ENCODE measurements at places on chromosomes 16 and 17.

DNA sequence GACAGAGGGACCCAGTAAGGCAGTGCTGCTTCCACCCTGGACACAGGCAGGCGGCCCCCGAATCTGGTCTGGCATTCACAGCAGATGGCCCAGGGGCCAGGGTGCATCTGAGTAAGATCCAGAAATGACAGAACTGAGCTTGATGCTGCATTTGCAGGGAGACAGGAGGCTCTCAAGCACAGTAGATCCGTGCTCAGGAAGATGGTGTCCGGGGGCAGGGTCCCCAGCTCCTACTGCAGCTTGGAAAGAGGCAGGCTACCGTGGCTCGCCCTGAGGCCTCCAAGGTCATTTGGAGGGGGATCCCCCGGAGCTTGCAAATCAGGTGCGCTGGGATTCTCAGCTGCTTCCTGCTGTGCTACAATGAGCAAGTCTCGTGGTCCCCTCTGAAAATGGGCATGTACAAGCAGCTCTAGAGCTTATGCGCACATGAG lies 2.2 kb downstream of the C16orf95 start:
- DNase-seq = no peak

DNA sequence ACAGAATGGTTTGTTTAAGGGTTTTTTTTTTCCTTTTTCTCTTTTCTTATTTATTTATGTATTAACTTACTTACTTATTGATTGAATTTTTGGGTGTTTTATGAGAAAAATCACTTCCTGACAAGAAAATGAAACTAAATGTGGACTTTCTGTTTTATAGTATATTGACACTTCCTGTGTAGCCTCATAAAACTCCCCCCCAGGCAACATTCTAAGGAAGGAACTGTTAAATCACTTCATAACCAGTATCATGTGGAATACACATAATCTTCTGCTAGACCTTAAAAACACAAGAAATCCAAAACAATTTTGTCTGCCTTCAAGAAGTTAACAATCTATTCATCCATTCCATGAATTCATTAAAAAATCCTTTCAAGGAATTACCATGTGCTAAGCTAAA lies 164.1 kb upstream of the TOM1L1 start:
- DNase-seq = no peak

- DNase-seq = no peak
Measured at GRCh38 chr16:27221576-27222248, 18.4 kb downstream of the KDM8 start.

- no peak for DNase-seq
Measured at GRCh38 chr16:31488468-31489297, 5.8 kb downstream of the SLC5A2 start.

- DNase-seq = no peak
Measured at GRCh38 chr17:4548721-4549531, 6.3 kb downstream of the MYBBP1A start.

GRCh38 chr17:8707332-8708024 lies 37.2 kb downstream of the CCDC42 start:
- DNase-seq = no peak

Data from HEK293T (cell line).